ENCODE measurements at places on chromosomes 6 and 20.

GRCh38 chr6:147209762-147210449 is 5.7 kb downstream of the STXBP5 start:
- no peak overlapping the region for H3K4me3 ChIP-seq
- DNase-seq: no peak
- peaks cover 12% of the 10 kb centered on the region for H3K36me3 ChIP-seq
- H3K27ac ChIP-seq: peak overlapping the region; percentile 28
- H3K27me3 ChIP-seq: no peaks in the 10 kb centered on the region

DNA sequence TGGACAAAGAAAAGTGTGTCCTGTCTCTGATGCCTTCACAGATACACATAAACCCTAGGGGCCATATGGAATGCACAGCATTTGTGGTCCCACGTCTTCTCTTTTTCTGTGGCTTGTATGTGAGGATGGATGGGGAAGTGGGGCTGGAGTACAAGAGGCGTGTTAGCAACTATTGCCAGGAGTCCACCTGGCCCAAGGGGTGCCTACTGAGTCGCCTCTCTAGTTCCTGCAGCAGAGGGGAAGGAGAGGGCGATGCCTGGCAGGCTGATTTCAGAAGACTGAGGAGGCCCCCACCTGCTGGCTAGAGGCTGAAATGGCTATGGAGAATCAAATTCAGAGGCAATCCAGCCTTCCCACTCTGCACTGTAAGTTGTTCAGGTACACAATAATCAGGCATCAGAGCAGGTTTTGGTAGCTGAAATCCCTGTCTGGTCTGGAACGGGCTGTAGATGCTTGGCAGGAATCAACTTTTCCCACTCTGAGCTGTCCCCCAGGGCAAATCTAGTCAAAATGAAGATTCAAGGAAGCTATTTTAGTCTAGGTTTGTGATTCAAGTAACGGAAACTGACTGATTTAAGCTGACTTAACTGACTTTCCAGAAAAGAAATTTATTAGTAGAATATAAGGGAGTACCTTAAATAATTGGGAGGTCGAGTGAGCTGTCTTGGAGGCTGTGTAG is 14.9 kb upstream of the PPARD start:
- peaks cover 10% of the 10 kb centered on the region for H3K4me1 ChIP-seq
- H3K27ac ChIP-seq: peak overlapping the region; percentile 58
- no peak overlapping the region for H3K4me3 ChIP-seq
- peak; percentile 70 for DNase-seq
- peaks cover 8% of the 10 kb centered on the region for H3K36me3 ChIP-seq
- H3K27me3 ChIP-seq: no peaks in the 10 kb centered on the region

- no peak overlapping the region for H3K4me3 ChIP-seq
- H3K27me3 ChIP-seq: no peaks in the 10 kb centered on the region
- H3K36me3 ChIP-seq: peaks cover 8% of the 10 kb centered on the region
- no peak overlapping the region for H3K27ac ChIP-seq
Measured at GRCh38 chr6:41593406-41593805, 44.9 kb upstream of the MDFI start.

- no peaks in the 10 kb centered on the region for H3K4me1 ChIP-seq
- DNase-seq: no peak
- H3K27ac ChIP-seq: no peak overlapping the region
- H3K4me3 ChIP-seq: no peak overlapping the region
- no peaks in the 10 kb centered on the region for H3K36me3 ChIP-seq
Measured at GRCh38 chr6:128064540-128064895, 163.7 kb upstream of the THEMIS start.
